ENCODE measurements at places on chromosomes 16 and 17. TPM values are rescaled to one million over a fixed set of nuclear protein-coding genes. Genes with fewer than 3 reads are reported as not detected.

Gene KRT33A
- not detected for polyA plus RNA-seq

Gene GRIN2C
- polyA plus RNA-seq = 0.93 TPM

- DNase-seq = no peak
Measured at GRCh38 chr16:29896841-29897240, 2.5 kb downstream of the SEZ6L2 start.

GRCh38 chr16:22375117-22375962, 921 bp upstream of the CDR2 start:
- DNase-seq = no peak

GRCh38 chr16:85398688-85399582, 214.2 kb upstream of the GSE1 start:
- no peak for DNase-seq

DNA sequence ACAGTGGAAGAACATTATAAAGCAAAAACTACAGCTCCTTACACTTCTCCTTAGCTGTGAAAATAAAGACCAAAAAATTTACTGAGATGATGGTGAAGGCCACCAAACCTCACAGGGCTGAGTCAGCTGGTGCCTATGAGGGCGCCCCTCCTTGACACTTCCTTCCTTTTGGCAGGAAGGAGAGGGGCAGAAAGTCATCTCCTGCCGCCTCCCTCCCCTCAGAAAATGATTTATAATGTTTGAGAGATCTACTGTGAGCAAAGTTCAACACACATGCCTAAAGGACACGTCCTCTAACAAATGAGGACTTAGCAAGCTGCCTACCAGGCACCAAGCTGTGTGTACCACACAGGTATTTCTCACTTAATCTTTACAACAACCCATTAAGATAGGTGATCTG, 245.7 kb downstream of the PRKCA start:
- DNase-seq = no peak

- DNase-seq = no peak
Measured at GRCh38 chr17:45761957-45762565, 22.1 kb upstream of the CRHR1 start.

Gene DOK4
- 10.2 TPM for polyA plus RNA-seq

- no peak for DNase-seq
Measured at GRCh38 chr16:58644765-58645487, 15.3 kb upstream of the CNOT1 start.

Gene MMP2
- polyA plus RNA-seq = 404 TPM

Gene C16orf96
- polyA plus RNA-seq = 1.1 TPM

Gene HOXB1
- not detected for polyA plus RNA-seq

- no peak for DNase-seq
Measured at GRCh38 chr17:39131616-39132015, 19.8 kb downstream of the PLXDC1 start.

- DNase-seq = no peak
Measured at GRCh38 chr16:68371276-68371651, 60.4 kb downstream of the PRMT7 start.

DNA sequence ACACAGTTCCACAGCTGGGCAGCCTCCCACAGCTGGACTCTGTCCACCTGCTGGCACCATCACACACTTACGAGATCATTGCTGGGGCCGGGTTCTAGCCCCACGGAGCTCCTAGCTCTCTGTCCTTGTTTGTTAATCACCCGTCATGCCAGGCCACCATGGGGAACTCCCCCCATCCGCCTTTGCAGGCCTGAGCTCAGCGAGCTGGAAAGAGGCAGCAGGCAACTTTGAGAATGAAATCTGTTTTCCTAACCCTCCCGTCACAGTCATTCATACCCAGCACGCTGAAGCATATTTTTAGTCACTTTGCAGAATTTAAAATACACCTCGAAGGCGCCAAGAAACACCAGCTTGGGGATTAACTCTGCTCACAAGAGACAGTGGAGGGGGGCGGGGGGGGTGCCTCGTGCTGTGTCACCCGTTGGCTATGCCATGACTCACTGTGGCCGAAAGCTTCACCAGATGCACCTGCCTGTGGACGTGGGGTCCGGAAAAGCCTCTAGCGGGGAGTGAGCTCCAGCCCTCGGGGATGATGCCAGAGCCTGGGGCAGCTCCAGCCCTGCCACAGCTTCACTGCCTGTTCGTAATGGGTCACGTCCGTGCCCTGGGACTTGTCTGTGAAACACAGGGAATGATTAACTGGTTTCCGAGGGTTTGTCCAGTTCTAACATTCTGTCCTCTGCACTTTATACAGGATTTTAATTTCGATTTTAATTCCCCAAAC, 1.4 kb upstream of the SPNS2 start:
- no peak for DNase-seq
